ENCODE measurements at places on chromosomes 1 and 21. TPM values are rescaled to one million over a fixed set of nuclear protein-coding genes. Genes with fewer than 3 reads are reported as not detected.
A peak's percentile ranks its signal among the peaks of the same experiment; 100 is the strongest.

Gene RHCE
- not detected for total RNA-seq

Gene BRINP2
- total RNA-seq: 1.3 TPM

Gene HES4
- total RNA-seq: 35.7 TPM

Gene CAP1
- 213 TPM for total RNA-seq

Gene ABCG1
- total RNA-seq: 3.3 TPM

Gene ELF3
- total RNA-seq: 0.55 TPM

Gene F13B
- not detected for total RNA-seq

DNA sequence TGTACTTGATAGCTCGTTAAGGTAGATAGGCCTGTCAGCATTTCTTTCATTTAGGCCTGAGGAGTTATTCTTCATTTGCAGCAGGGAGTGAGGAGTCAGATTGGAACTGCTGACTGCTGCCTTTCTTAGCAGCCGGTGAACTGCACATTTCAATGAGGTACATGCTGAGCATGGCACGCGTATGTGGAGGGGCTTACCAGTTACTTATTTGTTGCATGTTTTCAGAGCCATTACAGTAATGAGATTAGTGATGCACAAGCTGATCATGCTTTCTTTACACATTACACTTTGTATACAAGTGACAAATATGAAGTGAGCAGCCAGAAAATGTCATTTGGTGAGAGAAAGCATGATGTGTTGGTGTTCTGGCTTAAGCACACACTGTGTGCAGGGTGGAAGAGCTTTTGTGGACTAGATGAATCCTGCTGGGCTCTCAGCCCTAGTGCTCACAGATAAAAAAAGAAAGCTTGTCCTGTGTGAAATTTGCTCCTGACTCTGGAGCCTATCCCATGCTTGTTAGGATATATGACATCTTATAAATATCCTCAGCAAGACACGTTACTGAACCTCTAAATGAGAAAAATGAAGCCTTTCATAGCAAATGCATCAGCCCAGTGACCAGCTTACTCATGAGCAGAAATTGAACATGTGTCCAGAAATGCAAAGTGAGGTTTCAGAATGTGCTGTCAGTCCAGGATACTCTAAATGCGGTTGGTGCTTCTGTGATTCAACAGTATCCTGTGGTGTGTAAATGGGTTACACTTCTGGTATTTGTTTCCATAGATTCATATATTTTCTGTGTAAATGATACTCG lies 574.7 kb upstream of the ADGRL2 start:
- no peak for DNase-seq

DNA sequence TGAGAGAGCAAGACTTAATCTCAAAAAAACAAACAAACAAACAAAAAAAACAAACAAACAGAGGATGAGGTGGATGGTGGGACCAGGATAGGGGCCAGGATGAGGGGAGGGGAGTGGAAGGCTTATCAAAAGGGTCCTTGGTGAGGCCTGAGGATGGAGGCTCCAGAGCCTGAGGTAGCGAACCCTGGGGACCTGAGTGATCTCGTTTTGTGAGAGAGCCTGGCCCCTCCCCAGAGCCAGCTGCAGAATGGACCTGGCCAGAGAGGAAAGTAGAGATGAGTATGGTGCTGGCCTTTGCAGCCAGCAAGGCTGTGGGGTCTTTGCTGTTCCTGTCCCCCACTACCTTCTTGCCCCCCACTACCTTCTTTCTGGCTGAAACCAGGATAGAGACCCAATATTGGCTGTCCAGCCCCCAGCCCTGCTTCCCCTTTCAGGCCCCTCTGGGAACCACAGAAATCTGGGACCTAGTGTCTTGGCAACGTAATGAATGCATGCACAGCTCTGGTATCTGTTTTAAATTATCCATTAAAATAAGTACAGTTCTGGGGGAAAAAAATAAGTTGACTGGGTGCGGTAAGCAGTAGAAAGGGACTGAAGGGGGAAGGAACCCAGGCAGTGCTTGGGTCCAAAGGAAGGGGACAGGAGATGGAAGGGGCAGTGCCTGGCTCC lies 1.1 kb upstream of the LMNA start:
- no peak for DNase-seq

DNA sequence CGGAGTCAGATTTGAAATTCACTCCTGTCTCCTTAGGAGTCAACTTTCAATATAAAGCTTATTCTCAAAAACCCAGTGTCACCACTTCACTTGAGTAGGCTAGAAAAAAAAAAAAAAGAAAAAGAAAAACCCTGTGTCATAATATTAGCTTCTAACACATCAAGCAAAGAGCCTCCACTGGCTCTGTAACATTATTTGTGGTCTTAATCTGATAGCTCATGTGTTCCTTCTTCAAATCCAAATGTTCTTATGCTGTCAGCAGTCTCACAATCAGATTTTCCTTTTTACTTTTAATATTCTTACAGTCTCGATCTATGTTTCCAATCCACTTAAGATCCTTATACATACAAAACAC lies 26.1 kb upstream of the PSMG1 start:
- no peak for DNase-seq

DNA sequence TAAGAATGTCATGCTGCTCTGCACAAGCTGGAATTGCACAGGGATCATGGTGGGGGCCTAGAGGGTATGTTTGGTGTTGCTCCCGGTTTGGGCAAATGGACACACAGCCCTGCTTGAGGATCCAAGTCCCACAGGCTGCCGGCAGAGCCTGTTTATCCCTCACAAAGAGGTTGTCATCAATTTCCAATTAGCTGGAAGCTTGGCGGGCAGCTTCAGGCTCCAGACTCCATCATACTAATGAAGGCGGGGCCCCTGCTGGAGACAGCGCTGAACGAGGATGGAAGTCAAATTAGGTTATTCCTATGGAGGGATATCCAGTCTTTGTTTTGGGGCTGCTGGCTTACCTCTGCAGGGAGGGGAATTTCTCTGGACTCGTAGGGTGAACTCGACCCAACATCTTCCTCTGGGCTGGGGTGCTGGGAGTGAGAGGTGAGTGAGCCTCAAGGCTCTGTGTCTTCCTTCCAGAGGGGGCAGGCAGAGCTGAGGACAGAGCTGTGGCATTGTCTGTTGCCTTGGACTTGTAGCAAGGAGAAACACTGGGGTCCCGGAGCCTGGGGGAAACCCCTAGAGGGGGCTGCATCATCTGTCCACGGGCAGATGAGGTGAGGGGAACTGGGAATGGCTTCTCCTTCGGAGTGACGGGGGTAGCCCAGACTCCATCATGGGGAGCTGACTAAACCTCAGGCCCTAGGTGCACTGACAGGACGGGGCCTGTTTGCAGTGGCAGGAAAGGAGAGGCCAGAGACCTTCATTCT lies 24.9 kb upstream of the PARP1 start:
- DNase-seq: no peak

- DNase-seq: no peak
Measured at GRCh38 chr1:40625476-40626382, 39.8 kb downstream of the RIMS3 start.

- DNase-seq: no peak
Measured at GRCh38 chr1:37955685-37956084, 8.8 kb upstream of the INPP5B start.

- no peak for DNase-seq
Measured at GRCh38 chr1:226650236-226650841, 88.7 kb downstream of the ITPKB start.

- no peak for DNase-seq
Measured at GRCh38 chr1:107804134-107804533, 160.8 kb downstream of the VAV3 start.

- no peak for DNase-seq
Measured at GRCh38 chr1:89466307-89466930, 58.2 kb upstream of the LRRC8B start.

GRCh38 chr1:23393706-23394105 lies 24.1 kb upstream of the ZNF436 start:
- no peak for DNase-seq

DNA sequence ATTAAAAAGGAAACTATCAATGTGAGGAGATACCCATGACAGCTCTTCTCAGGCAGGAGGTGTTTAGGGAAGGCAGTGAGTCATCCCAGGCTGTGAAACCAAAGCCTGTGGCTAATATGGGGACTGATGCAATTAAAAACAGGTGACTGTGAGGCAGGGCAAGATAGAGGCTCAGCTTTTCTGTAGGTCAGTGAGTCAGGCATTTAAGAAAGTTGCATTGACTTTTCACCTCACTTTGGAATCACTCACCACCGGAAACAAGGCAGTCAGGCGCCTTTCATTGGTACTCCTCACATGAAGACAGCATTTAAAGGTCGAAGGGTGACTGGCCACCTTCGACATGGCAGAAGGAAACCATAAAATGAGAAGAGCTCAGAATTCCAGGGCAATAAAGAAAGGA lies 54.5 kb downstream of the PAPPA2 start:
- no peak for DNase-seq

GRCh38 chr1:39919545-39919944 lies 17.8 kb upstream of the MYCL start:
- no peak for DNase-seq

GRCh38 chr1:203744075-203744972 lies 20.7 kb upstream of the LAX1 start:
- no peak for DNase-seq

DNA sequence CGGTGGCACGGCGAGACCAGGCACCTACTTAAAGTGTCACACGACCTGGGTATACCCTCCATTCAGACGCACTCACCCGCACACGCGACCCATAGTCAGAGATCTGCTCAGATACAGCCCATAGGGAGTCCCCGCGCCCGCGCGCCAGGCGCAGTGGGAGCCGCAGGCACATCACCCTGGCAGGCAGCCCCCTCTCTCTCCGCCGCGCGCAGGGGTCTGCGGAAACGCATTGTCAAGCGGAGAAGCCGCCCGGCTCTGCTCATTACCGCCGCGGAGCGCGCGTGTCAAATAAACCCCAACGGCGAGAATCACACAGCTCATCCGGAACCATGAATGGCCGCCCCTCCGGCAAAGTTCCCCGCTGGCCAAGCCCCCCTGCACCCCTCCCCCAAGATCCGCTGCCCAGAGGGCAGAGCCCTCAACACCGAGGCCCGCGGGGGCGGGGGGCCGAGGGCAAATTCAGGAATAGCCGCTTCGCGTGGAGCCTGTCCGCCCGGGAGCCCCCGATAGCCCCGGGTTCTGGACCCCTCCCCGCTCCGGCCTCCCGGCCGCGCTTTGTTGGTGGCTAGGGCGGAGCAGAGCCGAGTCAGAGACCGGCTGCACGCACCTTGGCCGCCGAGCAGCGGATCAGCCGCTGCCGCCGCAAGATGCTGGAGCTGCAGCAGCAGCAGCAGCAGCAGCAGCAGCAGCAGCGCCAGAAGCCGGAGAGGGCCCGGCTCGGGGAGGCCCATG lies 522 bp downstream of the LRP8 start:
- peak; percentile 63 for DNase-seq

- no peak for DNase-seq
Measured at GRCh38 chr1:57254022-57254421, 169.8 kb downstream of the DAB1 start.

GRCh38 chr1:1357871-1358432 lies 403 bp downstream of the MXRA8 start:
- no peak for DNase-seq

- no peak for DNase-seq
Measured at GRCh38 chr1:43822040-43822690, 111.4 kb upstream of the ARTN start.

DNA sequence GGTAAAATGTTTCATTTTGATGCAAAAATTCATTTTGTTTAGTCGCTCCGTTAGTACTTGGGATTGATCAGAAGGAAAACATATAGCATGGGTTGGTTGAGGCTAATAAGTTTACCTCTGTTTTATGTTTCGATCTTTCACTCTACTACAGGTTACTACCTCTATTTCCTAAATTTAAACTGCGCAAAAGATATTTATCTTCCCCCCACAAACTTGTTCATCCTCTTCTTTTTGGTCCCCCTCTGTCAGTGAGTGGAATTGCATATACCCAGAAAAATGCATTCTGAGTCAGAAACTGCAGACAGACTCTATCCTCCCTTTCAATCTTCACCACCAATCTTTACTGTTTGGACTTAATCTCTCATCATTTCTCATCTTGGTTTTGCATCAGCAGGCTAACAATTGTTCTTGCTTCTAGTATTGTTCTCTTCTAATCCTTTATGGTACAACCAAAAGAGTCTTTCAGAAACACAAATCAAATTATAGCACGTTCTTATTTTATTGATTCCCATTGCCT lies 316.0 kb upstream of the ADGRL4 start:
- DNase-seq: no peak

GRCh38 chr1:62922006-62922405 lies 138.1 kb downstream of the ATG4C start:
- no peak for DNase-seq

Data from neural crest cell (in vitro differentiated cells).